ENCODE measurements at places on chromosomes 3 and 15.

DNA sequence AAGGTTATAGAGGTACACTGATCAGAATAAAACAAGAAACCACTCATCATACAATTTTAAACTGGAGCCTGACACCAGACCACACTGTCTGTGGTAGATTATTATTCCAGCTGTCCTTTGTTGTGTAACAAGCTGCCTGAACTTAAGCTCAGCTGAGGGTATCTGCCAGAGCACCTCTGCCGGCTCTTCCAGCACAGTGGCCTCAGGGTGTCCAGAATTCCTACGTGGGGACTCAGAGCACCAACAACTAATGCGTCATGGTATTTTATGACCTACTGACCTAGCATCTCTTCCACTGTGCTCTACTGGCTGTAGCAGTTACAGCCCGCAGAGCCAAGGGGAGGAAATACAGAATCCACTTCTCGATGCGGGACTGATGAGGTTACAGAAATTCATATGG, 15.6 kb upstream of the RAF1 start:
- DNase-seq: no peak

DNA sequence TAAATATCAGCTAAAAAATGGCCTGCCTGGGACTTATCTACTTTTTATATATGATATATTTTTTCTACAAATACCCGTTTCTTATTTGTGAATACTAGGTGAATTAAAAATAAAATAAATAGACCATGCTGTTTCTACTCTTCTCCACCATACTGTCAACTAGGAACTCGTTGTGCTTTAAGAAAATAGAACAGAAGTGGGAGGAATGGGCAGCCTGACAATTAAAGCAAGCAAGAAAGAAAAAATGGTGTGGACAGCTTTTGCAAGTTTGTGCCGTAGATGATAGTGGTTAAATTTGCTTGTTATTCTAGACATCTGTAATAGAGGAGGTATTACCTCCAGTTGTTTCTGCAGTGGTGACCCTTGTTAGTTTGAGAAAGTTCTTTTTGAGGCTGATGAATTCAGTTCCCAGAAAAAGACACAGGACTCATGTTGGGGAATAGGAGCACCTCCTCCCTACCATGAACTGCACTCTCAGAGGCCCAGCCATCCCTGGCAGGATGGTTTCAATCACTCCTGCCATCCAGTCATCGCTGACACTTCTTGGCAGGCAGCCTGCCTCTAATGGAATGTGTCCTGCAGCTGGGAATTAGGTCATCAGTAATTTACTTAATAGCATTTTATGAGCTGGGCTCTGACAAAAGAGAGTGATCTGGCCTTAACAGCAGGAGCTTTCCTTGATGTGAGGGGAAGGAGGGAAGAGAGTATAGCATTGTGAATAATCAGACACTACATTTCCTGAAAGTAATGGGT, 105.0 kb upstream of the GAP43 start:
- peak; percentile 83 for DNase-seq

GRCh38 chr3:66386925-66387650, 113.7 kb downstream of the LRIG1 start:
- no peak for DNase-seq

GRCh38 chr15:45612790-45613415, 21.9 kb upstream of the SQOR start:
- no peak for DNase-seq

DNA sequence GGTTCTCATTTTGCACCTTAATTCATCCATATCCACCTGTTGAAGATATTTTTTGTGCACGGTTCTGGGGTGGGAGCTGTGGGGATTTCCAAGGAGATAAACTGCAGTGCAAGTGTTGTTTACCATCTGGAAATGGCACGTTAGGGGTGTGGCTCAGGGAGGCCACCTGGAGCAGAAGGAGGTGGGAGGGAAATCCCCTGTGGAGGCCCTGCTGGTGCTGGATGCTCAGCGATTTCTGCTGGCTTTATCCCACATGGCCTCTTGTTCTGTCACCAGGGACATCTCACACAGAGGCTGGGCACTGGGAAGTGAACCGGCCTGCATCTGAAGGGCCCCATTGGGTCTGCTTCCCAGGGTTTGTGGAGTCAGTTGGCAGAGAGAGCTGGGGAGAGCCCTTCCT, 24.3 kb downstream of the TRPM1 start:
- DNase-seq: no peak

GRCh38 chr15:40357246-40357645, 773 bp upstream of the DISP2 start:
- DNase-seq: no peak

GRCh38 chr15:37098468-37099318, 1.7 kb downstream of the MEIS2 start:
- DNase-seq: no peak

DNA sequence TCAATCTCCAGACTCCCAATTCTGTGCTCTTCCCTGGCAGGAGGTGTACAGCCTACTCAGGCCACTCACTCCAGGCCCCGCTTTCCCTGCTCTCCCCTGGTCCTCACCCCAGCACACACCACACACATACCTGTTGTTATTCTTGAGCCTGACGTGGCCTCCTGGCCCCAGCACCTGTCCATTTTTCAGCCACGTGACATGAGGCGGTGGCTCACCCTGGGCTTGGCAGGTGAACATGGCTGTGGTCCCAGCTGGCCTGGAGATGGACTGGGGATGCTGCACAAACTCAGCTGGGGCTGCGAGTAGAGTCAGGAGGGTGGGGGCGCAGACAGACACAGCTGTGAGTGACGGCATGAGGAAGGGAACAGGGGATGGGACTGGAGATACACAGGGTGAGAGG, 27.3 kb downstream of the RNU5B-1 start:
- DNase-seq: no peak

DNA sequence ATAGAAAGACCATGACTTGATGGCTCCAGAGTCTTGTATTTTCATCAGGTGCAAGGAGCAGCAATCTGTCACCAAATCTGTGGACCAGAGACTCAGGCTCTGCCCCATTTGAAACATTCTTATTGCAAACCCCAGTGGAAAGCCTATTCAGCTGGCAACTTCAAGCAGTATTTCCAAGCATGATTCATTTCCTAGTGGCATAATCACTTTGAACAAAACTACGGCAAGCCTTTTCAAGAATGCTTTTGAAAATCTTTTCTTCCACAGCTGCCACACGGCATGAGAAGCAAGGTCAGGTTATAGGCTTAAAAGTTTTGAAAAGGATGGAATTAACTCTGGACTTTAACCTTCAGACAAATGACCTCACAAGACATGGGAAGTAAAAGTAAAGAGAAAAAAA, 122.0 kb upstream of the BFSP2 start:
- no peak for DNase-seq

DNA sequence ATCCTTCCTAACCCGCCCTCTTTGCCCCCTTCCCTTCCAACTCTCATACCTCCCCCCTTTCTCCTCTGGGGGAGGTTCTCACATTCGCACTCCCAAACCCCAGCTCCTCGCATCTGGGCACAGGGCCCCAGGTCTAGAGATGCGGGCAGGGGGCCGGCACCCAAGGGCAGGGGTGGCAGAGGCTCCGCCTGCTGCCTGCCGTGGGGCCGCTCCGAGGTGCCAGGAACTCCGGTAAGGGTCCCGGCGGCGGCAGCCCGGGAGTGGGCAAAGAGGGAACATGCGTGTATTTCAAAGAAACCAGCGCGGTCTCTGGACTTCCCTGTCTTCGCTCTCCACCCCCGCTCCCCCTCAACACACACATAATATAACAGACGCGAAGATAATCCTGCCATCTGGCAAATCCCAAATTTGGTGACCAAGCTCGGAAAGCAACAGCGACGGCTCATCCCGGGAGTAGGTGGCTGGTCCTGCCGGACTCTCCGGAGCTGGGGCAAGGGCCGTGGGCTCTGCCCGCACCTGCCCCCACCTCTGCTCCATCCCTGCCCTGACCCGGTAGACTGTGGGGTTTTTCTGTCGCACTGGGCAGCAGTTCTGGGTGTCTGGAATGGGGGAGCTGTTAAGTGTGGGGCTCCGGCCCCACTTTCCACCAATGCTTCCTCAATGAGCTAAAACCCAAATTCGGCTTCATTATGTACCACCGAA, 31.0 kb downstream of the NR2F2 start:
- no peak for DNase-seq

GRCh38 chr3:51940648-51941462, 849 bp downstream of the RRP9 start:
- DNase-seq: no peak

- DNase-seq: no peak
Observed at GRCh38 chr3:166836836-166837235, 543.3 kb downstream of the ZBBX start.

DNA sequence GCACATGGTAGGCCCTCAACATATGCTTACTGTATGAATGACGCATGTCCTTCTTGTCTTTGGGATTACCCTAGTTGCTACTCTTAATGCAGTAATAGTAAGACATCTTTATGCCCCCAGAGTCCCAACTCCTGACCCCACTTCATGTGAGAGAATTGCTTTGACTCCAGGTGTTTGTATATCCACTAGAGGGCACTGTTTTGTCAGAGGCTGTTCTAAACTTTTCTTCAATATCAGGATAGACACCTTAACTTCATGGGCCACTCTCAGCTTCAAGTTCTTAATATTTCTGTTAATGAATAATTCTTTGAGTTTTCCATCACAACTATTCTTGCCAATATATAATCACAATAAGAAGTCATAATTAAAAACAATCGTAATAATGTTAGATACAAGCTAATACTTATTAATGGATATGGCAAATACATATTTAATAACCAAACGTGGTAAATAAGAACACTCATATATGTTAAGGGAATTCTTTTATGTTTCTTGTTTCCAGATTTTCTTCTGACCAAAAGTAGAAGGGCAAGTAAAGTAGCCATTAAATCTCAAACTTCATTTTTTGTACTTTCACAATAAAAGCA, 337.2 kb upstream of the DNAJC19 start:
- DNase-seq: peak; percentile 1

DNA sequence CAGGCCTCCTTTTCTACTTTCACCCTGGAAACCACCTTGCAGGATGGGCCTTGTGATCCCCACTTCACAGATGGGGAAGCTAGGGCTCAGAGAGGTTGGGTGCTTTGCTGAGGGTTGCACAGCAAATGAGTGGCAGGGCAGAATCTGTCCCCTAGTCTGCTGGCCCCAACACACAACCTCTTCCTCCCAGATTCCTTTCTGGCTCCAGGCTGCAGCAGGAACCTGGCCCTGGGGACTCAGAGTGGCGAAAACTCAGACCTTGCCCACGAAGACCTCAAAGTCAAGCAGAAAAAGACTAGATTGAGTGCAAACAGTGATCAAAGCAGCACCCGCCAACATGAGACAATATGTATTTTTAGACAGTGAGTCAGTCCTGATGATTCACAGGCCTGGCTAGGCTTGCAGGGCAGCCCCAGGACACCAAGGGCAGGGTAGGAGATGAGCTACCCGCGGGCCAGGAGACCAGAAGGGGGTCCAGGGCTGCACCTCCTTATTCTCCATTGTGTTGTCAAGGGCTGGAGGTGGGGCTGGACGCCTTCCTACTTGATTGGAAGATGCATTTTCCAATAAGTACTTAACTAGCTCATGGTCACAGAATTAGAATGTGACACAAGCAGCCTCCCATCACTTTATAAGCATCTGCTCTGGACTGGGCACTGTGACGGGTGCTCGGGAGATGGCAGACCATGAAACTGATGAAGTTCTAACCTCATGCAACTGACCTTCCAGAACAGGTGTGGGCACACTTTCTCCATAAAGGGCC, 23.9 kb downstream of the GOLGA6L2 start:
- no peak for DNase-seq

DNA sequence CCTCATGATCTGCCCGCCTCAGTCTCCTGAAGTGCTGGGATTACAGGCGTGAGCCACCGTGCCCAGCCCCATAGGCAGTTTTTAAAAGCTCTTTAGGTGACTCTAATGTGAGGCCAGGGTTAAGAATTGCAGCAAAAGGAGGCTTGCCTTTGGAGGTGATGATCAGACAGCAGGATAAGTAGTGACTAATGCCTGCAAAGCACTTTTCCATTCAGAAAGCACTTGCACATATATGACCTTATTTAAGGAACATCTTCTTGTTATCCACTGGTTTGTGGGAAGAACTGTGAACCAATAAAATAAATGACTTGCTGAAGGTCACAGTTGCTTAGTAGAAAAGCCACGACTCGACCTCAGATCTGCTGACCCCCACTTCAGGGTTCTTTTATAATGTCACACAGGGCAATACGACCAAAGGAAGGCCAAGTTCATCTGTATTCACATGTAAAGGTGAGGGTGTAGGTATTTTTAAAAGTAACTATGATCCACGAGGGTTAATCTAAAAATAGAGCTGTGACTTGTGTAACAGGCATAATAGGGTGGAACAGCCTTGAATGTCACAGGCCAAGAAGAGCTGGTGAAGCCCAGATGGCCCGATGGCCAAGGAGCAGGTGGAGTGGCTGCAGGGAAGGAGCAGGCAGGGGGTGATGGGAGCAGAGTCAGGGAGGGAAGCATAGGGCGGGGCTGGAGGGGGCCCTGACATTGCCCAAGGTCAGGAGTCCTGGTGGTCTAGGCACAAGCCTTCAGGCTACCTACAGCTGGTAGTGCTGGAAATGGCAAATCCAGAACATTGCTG, 24.4 kb downstream of the LARP6 start:
- no peak for DNase-seq

DNA sequence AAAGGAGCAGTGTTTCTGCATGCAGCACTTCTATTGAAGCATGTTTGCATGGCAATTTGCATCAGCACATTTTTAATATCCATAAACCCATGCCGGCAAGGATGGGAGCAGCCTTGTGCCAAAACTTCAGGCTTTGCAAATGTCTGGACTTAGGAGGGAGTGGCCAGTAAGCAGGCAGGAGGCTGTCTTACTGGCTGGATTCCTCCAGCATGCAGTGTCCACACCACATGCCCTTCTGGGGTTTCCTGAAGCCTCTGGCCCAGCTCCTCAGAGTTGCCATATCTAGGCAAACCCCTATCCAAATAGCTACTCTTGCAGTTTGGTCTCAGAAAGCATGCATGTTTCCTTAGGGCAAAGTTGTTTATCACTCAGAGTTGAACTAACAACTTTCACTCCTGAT, 139.1 kb upstream of the MRPS22 start:
- DNase-seq: no peak

- DNase-seq: no peak
Observed at GRCh38 chr3:24351779-24352469, 142.7 kb downstream of the THRB start.

GRCh38 chr3:16264174-16264707, 502 bp downstream of the DPH3 start:
- no peak for DNase-seq

- DNase-seq: peak; percentile 58
Observed at GRCh38 chr3:116445311-116445841, at the start of gene LSAMP. Gene LSAMP, minus strand, starts transcription at chr3:116445487.

DNA sequence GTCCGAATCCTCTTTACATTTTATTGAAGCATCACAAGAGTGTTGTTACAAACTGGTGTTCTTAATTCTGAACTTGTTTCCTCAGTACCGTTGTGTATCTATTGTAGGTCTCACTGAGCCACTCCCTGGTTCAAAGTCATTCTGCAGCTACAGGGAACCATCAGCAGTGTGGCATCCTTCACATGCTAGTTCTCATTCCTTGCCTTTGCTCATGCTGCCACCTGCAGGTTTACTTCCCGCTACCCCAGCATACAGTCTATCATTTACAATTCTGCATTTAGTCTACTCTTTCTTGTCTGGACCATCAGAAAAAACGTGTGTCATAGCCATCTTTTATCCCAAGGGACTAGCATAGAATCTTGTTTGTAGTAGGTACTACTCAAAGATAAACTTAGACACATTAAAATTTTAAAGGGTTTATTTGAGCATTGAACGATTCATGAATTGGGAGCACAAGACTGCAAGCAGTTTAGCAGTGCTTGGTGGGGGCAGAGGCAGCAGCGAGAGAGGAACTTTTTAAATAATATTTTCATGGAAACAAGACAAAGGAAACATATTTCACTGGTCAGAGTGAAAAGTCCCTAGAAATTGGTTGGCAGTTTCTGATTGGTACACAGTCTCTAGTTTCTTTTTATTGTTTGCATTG, 402.1 kb downstream of the CADM2 start:
- DNase-seq: no peak
